ENCODE measurements at places on chromosomes 2 and 18.

DNA sequence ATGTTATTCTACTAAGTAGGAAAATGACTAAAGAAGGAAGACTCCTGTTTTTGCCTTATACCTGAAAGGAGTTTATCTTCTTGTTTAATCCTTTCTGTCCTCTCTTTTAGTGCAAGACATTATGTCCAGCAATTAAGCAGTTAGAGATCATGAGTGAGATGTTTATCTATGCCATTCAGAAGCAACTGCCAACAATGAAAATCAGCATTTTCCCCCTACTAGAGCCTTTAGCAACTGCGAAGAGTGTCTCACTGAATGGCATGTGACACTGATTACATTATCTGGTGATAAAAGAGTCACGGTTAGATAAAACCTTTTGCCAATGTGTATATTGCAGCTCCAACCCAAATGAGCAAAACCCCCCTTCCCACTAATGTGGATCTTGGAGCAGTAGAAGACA is 357.7 kb upstream of the SYT4 start:
- DNase-seq: no peak

DNA sequence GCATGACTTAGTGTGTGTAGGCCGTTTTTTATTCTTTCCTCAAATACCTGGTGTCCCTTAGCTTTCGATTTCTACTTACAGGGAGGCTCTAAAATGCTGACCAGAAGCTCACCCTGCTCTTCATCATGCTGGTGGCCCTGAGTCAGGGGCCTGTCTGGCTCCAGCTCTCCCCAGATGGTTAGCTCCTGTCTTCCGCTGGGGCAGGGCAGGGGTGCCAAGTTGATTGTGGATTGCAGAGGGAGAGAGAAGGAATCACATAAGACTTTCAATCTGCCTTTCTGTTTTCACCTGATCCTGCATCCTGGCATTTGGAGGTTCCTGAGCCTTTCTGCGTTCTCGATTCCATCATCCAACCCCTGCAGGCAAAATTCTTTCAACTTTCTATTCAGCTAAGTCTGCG is 4.2 kb downstream of the CIB4 start:
- no peak for DNase-seq

DNA sequence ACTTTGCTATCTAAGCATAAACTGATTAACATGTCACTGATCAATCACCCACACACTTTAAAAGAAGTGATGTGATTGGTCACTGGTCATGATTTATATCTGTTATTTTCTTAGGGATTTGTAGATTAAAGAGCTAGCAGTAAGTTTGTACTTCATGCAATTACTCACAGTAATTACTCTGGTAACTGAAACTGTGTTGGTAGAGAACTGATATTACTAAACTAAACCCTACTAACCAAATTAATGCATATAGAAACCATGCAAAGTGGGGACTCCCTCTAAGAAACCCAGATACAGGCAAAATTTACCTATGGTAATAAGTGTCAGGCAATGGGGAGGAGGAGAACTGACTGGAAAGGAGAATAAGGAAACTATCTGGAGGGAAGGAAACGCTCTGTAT is 44.8 kb upstream of the C2orf15 start:
- no peak for DNase-seq

- no peak for DNase-seq
Measured at GRCh38 chr2:86021396-86022378, 84.0 kb downstream of the POLR1A start.

Data from NCI-H446 treated with DMSO at 0.1 percent for 48 hours (cell line).